Heart left ventricle (tissue), 16 donors: ENCODE measurements at places on chromosomes 1 and 21. TPM values are rescaled to one million over a fixed set of nuclear protein-coding genes. Genes with fewer than 3 reads are reported as not detected.

IL22RA1 gene
- total RNA-seq = not detected

DNA sequence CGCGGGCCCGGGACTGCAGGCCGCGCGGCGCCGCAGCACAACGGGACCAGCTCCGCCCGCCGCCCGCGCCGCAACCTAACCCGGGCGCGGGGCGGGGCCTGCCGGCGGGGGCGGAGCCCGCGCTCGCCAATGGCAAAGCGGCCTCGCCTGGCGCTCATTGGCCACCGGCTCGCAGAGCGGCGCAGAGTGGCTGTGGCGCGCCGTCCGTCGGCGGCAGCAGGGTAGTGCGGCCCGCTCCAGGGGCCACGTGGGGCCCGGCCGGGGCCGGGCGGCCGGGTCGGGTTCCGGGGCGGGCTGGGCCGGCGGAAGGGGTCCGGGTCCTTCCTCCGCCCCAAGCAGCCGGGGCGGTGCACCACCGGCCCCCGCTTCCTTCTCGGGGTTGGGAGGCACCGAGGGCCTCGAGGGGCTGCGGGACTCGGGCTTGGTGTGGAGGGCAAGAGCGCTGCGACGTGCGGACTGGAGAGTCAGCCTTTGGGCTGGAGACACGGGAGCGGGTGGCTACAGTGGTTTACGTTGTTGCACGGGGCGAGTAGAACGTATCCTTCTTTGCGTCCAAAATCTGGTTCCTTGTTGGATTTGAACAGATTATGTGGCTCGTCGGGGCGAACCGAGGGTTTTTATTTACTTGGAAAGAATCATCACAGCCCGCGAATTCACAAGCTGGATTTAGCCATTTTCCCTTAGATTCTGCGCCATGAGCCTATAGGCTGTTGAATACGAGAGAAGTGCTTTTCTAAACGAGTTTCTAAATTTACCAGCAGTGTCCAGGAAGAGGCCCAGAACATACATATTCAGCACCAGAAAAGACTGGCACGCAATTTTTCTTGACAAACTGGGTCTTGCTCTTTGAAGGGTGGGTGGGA is at the start of gene SRM:
Gene SRM (minus strand): TSS at position 51 of the 863 bp plus-strand sequence. CDS start 75 bp downstream, outside the sequence.
- H3K27ac ChIP-seq = peak within 1 kb of the TSS; percentile 80
- H3K36me3 ChIP-seq = peaks cover 23% of the 10 kb centered on the region
- H3K4me1 ChIP-seq = peaks cover 19% of the 10 kb centered on the region
- H3K27me3 ChIP-seq = no peaks in the 10 kb centered on the region
- peak; percentile 93 for DNase-seq

DNA sequence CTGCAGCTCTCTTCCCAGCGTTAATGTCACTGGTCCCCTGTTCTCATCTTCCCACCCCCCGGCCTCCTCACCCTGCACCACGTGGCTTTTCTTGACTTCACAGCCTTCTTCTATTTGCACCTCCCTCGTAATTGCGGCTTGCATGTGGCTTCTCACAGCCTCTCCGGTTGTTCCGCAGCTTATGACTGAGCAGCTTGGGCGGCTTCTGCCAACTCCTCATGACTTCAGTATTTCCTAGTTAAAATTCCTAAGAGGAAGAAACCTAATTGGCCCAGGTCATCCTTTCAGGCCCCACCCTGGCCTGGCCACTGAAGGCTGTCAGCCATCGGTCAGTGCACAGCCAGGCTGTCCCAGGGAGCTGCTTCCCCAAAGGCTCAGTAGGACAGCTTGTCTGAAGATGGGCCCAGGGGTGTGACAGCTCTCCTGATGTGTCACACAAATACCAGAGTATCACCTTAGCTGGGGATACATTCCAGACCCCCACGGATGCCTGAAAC is 8.6 kb upstream of the RERE start:
- H3K36me3 ChIP-seq = no peaks in the 10 kb centered on the region
- no peak for DNase-seq
- no peak overlapping the region for H3K27ac ChIP-seq
- H3K4me3 ChIP-seq = no peak overlapping the region

GRCh38 chr1:171438441-171438840 is 46.9 kb upstream of the PRRC2C start:
- no peaks in the 10 kb centered on the region for H3K36me3 ChIP-seq
- no peaks in the 10 kb centered on the region for H3K4me1 ChIP-seq
- H3K27ac ChIP-seq = no peak overlapping the region
- no peak overlapping the region for H3K4me3 ChIP-seq
- peak; percentile 65 for DNase-seq
- no peaks in the 10 kb centered on the region for H3K27me3 ChIP-seq
